ENCODE measurements at places on chromosomes 3 and 15.

DNA sequence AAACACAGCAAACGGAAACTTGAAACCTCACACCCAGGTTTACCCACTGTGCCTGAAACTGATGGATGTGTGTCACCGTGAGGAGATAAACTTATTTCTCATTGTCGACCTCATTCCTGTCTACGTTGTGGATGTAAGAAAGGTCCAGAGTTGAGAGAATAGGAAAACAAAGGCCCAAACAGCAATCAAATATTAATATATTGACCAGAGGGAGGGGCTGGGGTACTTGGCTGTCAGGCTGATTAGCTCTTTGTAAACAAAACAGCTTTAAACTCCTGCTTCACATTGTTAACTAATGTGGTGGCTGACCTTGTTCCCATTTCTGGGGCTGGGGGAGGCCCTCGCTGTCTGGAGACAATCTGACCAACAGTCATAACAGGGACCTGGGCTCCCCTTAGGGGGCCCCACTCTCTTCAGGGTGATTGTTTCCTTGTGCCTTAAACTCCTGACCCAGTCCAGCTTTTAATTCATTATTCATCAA is 937.6 kb downstream of the MCTP2 start:
- DNase-seq, result no peak

- no peak for DNase-seq
Measured at GRCh38 chr15:57914350-57915055, 151.0 kb downstream of the ALDH1A2 start.

DNA sequence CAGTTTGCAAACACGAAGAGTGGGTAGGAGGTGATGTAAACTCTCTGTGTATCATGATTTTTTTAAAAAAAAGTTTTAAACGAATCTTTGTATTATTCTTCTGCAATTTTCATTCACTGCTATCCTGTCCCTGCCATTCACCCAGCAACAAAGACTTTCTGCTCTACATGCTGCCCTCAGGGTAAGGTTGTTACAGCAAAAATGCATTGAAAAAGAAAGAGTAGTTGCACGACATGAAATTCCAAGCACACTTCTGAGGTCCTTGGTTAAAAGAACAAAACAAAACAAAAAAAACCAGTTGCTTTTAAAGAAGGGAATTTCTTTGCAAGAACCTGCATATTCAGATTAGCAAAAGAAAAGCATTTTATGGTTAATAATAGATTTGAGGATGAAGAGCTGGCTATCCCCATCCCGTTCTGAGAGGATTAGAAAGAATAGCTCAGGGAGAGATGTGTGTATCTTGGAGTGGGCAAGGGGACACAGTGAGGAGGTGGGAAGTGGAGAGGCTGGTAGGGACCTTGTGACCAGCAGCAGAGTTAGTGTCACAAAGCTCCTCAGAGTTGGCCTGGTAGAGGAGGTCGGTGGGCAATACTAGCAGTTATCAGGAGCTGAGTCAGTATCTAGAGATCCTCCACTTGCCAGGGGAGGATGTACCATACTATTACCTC is 290.8 kb downstream of the NEK10 start:
- no peak for DNase-seq

- no peak for DNase-seq
Measured at GRCh38 chr3:141828890-141829289, 47.6 kb upstream of the ATP1B3 start.

GRCh38 chr15:23877502-23878412 is 190.7 kb upstream of the NDN start:
- DNase-seq, result no peak

- no peak for DNase-seq
Measured at GRCh38 chr3:100548053-100548452, 55.6 kb downstream of the TMEM45A start.

GRCh38 chr3:55882006-55882405 is 394.9 kb upstream of the WNT5A start:
- no peak for DNase-seq

- no peak for DNase-seq
Measured at GRCh38 chr3:140145528-140145927, 210.5 kb downstream of the CLSTN2 start.

- no peak for DNase-seq
Measured at GRCh38 chr15:61856295-61856694, 204.0 kb downstream of the VPS13C start.

DNA sequence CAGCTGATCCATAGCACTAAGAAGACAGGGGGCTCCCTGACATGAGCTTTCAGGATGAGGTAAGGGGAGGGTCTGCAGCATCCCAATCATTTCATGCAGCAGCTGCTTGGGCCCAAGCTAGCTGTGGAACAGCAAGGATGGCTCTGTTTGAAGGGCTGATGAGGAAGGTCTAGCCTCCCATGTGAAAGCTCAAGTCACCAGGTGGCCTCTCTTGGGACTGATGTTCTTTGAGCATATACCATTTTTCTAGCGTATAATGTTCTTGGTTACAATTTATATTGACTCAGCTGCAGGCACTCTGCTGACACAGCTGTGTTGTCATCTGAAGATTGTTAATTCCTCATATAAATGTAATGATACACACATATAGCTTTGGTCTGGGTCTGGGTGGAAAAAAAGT is 87.0 kb downstream of the CD200R1L start:
- DNase-seq, result no peak

GRCh38 chr3:119582178-119582577 is 2.9 kb downstream of the ADPRH start:
- DNase-seq, result no peak
